NCI-H1694 treated with DMSO at 0.1 percent for 48 hours (cell line): ENCODE measurements at places on chromosomes 1 and 21.

GRCh38 chr1:17031436-17031835, 19.7 kb upstream of the ATP13A2 start:
- no peak for DNase-seq

GRCh38 chr1:73778471-73778870, 419.5 kb downstream of the LRRIQ3 start:
- DNase-seq = no peak

DNA sequence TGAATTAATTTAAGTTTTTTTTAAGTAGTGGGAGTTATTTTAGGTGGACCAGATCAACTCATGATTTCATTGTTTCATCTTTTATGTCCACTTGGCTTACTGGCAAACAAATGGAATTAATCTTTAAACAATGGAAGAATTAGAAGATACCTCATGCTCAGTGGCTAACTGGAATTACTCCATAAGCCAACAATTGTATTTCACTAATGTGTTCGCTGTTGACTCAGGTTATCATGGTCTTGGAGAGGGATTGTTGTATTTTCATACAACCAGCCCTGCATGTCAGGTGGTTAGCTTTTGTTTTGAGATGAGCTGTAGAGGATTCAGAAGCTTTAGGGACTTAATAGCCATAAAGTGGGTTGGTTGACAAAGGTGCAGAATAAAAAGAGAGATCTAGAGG, 57.2 kb upstream of the HMCN1 start:
- no peak for DNase-seq

DNA sequence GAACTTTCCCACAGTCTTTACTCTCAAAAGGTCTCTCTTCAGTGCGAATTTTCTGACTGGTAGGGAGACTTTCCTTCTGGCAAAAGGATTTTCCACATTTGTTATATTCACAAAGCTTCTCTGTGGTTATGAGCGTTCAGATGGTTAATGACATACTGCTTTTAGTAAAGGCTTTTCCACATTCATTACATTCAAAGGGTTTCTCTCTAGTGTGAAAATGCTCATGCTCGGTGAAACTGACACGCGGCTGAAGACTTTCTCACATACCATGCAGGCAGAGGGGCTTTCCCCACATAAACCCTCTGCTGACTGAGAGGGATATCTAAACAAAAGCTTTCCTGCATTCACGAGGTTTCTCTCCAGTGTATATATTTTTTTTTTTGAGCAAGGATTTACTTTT, 9.9 kb upstream of the KLF18 start:
- DNase-seq = no peak

GRCh38 chr1:235227414-235227813, 66.4 kb upstream of the RBM34 start:
- DNase-seq = no peak

- DNase-seq = no peak
Observed at GRCh38 chr1:202158810-202159533, 1.4 kb downstream of the PTPN7 start.

DNA sequence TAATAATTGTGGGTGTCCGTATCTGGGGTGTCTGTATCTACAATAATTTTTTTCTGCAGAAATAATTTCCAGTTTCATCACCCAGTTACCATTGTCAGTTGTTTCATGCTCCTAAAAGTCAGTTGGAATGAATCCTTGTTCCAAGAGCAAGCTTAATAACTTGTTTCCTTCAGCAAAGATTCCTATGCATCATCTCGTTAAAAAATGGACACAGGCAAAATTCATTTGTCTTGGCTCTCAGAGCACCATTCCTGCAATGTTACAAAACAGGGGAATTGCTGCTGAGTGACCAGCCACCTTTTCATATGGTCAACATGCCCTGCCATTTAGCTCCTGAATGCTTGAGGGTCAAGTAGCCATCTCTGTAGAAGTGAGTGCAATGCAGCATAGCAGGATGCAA, 393.4 kb downstream of the KCNT2 start:
- no peak for DNase-seq

DNA sequence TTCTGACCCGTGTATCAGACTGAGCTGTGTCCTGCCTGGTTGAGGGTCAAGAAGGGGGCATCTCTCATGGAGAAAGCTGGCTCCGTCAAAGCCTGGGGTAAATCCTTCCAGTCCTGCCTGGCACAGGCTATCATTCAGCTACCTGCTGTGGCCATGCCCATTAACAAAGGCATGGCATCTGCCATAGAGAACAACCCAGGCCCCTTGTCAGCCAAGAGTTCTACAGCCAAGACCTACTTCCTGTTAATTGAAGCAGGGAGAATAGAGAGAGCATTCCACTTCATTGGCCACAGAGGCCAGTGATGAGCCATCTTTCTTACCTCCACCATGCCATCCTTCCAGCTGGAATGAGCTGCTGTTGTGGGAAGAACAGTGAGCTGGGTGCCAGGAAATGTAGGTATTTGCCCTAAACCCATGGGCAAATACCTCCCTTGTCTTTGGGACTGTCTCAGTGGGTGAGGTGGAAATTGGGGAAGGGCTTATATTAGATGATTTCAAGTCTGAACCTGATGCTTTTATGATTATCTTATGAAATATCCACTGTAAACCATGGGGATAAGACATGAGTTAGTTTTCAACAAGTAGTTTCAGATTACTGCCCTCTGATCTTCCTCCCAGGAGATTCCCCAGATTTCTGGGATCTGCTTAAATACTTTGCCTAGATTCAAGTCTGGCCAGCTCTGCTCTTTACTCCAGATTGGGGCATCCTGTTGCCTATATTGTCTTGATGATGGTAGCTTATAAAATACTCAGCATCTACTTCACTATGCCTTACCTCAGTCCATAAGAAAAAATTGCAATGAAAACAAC, 11.2 kb upstream of the KCNQ4 start:
- DNase-seq = no peak

- DNase-seq = no peak
Observed at GRCh38 chr1:219534991-219535390, 77.9 kb downstream of the ZC3H11B start.

- no peak for DNase-seq
Observed at GRCh38 chr1:155177918-155178281, 4.3 kb downstream of the TRIM46 start.

DNA sequence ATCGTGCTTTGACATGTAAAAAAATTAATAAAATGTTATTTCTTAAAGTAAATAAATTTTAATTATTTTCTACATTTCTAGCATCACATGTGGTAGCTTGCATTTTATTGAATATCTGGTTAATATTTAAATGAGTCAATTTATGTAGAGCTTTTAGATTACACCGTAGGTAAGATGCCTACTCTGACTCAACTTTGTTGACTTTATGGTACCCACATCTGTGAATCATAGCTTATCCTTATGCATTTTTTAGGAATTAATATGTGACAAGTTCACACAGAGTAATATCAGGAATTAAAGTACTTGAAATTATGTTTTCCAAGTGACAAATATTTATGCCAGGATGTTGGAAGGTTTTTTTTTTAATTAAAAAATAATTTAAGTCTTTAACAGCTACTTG, 120.7 kb downstream of the LEPR start:
- DNase-seq = no peak

DNA sequence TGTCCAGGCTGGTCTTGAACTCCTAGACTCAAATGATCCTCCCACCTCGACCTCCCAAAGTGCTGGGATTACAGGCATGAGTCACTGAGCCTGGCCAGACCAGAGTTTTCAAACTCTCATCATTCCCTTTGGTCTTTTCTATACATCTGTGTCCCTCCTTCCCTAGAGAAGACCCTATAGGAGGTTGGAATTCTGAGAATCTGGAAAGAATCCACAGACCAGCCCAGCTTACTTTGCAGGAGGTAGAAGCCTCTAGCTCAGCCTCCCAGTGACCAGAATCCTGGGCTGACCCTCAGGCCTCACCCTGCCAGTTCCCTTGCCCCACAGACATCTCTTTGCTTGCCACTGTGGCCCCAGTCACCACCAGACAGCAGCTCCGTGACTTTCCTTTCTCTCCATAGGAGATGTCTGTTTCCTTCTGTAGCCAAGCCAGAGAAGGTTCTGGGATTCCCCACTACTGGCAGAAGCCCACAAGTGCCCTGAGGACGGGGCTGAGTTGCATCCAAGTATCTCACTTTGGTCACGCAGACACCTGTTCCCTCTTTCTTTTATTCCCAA, 34.7 kb upstream of the KHDRBS1 start:
- DNase-seq = no peak

DNA sequence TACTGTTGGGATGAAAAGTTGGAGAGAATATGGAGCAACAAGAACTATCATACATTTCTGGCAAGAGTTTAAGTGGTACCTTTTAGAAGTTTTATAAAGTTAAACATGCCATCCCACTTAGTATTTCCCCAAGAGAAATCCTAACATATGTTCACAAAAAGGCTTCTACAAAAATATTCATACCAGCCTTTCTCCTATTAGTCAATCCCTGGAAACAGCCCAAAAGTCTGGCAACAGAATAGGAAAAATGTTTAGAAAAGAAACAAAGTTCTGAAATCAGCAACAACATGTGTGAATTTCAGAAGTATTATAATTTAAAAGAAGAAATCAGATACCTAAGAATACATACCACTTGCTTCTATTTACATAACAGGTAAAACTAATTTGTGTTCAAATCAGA, 271.0 kb downstream of the DSCAM start:
- DNase-seq = no peak

DNA sequence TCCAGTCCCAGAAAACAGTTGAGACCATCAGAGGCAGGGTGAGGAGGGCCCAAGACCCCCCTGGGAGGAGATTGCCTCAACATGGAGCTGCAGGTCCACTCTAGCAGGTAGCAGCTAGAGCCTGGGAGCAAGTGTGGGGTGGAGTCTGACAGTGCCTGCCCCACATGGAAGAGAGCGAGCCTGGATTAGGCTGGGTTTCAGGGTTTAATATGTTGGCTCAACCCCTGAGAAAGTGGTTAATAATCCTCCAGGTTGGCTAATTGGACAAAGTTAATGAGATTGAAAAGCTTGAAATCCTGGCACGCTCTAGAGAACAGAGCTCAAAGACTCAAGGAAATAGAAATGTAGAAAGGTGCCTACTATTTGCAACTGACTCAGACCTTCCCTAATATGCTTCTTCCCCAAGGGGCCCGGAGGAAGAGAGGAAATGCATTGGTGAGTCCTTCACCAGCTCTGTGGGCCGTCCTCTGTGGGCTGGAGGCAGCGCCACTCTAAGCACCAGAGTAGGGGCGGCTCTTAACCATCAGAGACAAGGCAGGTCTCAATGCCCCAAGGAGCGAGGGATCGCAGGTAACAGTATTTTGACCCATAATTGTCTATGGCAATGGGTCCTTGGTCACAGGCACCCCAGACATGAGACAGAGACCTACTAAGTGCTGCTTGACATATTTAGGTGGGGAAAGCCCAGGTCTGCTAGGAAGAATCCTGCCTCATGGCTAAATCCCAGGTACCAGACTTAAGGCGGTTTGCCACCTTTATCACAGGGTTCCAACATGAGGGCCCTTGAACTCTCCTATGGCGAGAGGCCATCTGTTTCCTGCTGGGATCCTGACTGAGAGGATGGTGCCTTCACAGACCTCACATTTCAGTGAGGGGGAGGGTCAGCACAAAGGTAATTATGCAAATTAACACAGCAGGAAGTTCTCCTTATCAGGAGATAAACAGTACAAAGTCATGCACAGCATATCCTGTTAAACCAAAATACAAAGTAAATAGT, 33.8 kb downstream of the RSPH1 start:
- no peak for DNase-seq

- DNase-seq = no peak
Observed at GRCh38 chr1:22038036-22038435, 14.5 kb upstream of the CDC42 start.

- peak; percentile 79 for DNase-seq
Observed at GRCh38 chr1:232620356-232620969, 9.5 kb downstream of the SIPA1L2 start.
